ENCODE measurements at places on chromosomes 12 and 14.

DNA sequence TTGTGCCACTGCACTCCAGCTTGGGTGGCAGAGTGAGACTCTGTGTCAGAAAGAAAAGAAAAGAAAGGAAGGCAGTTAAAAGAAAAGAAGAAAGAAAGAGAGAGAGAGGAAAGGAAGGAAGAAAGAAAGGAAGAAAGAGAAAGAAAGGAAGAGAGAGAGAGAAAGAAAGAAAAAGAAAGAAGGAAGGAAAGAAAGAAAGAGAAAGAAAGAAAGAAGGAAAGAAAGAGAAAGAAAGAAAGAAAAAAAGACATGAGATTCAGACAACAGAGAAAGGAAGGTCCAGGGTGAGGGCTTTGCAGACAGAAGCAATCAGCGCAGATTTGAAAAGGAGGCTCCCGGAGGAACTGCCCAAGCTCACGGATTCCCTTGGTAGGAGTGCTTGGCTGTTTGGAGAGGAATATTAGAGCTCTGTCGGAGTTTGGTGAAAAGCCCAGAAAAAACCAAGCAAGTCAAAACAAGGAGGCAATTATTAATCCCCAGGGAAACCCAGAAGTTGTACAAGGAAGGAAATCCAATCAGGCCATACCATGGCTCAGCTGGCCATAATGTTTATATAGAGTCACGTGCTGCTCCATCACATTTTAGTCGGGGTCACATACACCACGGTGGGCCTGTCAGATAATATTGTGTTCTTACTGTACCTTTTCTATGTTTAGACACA lies 11.6 kb upstream of the CCDC85C start:
- no peak for DNase-seq

- no peak for DNase-seq
Measured at GRCh38 chr12:25757037-25757665, 201.3 kb upstream of the RASSF8 start.

DNA sequence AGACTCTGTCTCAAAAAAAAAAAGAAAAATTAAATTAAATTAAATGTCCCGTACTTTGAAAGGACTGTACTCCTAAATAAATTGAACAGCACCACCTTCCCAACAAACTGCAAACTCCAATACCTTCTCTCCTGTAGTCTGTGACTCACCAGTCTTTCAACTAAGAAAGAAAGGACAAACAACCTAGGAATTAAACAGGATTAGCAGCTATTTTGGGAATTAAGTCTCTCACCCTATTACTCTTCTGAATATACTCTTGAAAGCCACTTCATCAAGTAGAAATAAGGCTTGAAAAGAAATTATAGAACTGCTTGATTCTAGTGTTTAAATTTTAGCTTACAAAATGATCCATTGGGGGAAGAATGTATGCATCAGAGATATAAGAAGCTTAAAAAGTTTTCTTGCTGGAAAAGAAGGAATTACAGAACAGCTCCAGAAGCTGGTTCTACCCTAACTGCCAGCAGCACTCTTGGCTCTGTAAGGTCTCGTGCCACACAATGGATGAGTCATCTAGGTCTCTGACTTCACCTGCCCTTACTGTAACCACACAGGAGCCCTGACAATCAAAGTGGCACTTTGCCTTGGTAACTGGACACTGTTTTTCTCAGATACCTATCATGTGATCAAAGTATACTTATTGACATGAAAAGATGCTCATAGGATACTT lies 57.0 kb upstream of the CERS5 start:
- DNase-seq = no peak

GRCh38 chr14:37027188-37027824 lies 145.1 kb downstream of the SLC25A21 start:
- DNase-seq = no peak

- DNase-seq = no peak
Measured at GRCh38 chr14:87241018-87241768, 751.8 kb downstream of the GALC start.

DNA sequence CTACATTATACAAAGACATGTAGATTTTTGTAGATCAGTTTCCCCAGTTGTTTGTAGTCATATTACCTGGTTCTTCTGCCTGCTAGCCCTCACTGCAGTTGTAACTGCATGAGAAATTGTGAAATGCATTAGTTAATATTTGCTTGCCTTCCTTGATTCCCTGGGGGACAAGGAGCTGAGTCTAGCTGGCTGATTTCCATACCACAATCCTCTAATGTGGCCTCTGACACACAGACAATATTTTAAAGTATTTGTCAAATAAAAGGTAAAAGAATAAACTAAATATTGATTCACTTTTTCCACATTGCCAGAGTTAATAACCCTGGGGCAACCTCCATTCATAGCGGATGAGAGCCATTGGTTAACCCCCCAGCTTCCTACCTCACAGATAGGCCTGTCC lies 128.8 kb upstream of the TMEM132C start:
- no peak for DNase-seq

- DNase-seq = no peak
Measured at GRCh38 chr14:75292886-75293285, 14.3 kb downstream of the FOS start.

DNA sequence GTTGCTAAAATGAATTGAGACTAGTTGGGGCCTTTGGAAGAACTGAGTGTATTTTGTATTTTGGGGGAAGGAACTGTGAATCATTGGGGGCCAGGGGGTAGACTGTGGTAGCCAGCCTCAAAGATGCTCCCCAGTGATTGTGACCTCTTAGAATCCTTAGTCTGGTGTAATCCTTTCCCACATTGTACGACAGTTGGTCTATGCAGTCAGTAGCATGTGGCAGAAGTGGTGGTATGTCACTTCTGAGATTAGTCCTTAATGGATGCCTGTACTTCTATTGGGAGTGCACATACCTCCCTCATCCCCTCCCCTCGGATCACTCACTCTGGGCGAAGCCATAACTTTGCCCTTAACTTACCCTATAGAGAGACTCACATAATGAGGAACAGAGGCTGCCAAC lies 48.0 kb downstream of the USP15 start:
- DNase-seq = no peak

GRCh38 chr12:53097207-53097563 lies 282 bp upstream of the IGFBP6 start:
- no peak for DNase-seq

DNA sequence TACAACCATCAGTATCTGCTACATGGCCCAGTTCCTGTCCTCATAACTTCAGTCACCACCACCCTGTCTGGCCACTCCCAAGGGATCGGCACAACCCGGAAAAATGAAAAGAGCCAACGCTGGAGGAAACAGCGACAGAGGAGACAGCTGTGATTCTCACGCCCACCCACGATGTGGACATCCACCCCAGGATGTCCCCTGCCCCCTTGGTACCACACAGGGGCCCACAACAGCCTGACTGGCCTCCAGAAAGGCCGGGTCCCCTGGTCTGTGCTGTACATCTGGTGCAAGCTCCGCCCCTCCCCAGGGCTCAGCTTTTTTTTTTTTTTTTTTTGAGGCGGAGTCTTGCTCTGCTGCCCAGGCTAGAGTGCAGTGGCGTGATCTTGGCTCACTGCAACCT lies 12.5 kb downstream of the RPS6KL1 start:
- DNase-seq = no peak

- DNase-seq = peak; percentile 23
Measured at GRCh38 chr12:3658327-3659163, 94.4 kb downstream of the CRACR2A start.

- DNase-seq = no peak
Measured at GRCh38 chr12:14393751-14394150, 28.3 kb downstream of the ATF7IP start.

GRCh38 chr12:124098101-124098757 lies 125.2 kb downstream of the ZNF664 start:
- no peak for DNase-seq

DNA sequence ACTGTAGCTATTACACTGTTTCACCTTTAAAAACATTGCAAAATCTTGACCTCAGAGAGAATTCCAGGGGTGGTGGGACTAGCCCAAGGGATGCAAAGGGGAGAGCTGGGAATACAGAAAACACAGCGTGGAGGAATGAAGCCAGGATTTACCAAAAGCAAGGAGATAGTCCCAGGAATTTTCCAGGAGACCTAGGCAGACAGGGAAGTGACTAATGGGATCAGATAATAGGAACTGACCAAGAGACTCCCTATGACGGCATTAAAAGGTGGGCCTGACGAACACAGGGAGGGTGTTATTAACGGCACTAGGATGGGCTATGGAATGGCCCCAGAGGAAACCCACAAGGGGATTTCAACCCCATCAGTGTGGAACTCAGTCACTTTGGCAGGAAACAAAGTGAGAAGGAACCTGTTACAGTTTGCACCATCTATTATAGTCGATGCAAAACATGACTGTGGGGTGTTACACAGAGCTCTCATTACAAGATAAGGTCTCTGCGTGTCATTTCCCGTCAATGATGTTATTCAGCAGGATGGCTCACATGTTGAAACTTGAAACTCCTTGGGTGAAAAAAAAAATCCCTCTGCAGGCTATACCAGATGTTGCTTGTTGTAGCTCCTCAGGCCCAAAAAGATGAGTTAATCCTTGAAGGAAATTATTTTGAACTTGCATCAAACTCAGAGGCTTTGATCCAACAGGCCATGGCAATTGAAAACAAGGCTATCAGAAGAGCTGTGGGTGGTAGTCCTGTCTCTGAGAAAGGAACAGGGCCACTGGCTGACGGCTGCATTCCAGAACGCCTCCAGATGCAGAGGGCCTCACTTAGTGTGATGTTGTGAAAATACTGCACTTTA lies 58.7 kb downstream of the DRAM1 start:
- no peak for DNase-seq

- no peak for DNase-seq
Measured at GRCh38 chr12:75881920-75882319, 149.7 kb downstream of the PHLDA1 start.

GRCh38 chr12:82593901-82594396 lies 92.8 kb upstream of the TMTC2 start:
- no peak for DNase-seq

- no peak for DNase-seq
Measured at GRCh38 chr12:65300679-65301349, 22.3 kb downstream of the MSRB3 start.

GRCh38 chr14:53542732-53543131 lies 389.6 kb upstream of the DDHD1 start:
- no peak for DNase-seq

DNA sequence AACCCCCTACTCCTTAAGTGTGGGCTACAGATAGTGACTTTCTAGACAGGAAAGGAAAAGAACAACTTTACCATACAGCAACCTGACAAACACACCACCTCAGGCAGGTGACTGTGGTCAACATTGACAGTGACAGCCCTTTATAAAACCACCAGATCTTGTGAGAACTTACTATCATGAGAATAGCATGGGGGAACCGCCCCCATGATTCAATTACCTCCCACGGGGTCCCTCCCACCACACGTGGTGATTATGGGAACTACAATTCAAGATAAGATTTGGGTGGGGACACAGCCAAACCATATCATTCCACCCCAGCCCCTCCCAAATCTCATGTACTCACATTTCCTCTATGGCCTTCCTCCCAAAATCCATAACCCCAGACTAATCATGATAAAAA lies 16.3 kb downstream of the OR10P1 start:
- no peak for DNase-seq

- no peak for DNase-seq
Measured at GRCh38 chr14:97097296-97097695, 300.1 kb downstream of the VRK1 start.

- no peak for DNase-seq
Measured at GRCh38 chr12:69578283-69578682, 7.0 kb upstream of the CCT2 start.

DNA sequence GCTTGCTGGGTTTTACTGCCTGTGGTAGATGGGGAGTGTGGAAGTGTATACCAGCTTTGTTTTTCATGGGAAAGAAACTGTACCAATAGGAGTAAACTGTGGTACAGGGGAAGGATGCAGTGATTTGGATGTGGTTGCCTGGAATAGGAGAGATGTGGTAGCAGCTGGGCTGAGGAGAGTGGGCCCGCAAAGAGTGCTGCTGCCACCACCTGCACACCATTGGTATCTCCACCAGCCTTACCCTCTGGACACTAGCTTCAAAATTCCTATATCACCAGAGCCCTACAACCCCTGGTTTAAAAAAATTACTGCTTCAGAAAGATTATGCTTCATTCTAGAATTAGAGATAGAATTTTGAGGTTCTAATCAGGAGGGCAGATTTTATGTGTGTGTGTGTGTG lies 53.6 kb downstream of the AKAP6 start:
- no peak for DNase-seq

- DNase-seq = no peak
Measured at GRCh38 chr12:130339951-130340350, 2.3 kb downstream of the PIWIL1 start.

DNA sequence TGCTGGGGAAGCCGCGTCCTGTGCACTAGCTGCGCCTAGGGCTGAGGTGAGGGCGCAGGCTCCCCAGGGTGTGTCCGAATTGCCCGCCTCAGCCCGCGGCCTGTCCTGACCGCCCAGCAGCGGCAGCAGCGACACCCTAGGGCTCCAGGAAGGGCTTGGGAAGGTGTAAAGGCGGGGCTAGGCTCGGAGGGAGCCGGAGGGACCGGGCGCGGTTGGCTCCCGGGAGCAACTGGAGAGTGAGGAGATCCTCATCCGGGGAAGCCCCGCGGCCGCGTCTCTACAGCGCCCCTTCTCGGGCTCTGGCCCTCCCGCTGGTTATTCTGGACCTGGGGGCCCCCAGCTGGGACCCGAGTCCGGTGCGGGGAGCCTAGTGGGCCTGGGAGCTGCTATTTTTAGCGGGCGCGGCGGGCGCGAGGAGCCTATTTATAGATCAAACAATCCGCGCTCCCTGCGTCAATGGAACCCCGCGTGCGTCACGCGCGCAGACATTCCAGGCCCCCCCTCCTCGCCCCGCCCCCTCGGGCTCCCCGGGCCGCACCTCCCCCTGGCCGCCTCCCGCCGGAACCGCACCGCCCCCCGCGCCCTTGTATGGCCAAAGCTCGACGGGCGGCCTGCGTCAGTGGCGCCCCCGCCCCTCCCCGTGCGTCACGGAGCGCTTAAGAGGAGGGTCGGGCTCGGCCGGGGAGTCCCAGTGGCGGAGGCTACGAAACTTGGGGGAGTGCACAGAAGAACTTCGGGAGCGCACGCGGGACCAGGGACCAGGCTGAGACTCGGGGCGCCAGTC lies at the start of gene NR4A1:
NR4A1 (plus strand) TSS at position 685 of the 784 bp plus-strand sequence. CDS start 2,887 bp downstream, outside the sequence.
- no peak for DNase-seq

- DNase-seq = no peak
Measured at GRCh38 chr14:49966304-49966809, 73.5 kb downstream of the ARF6 start.

DNA sequence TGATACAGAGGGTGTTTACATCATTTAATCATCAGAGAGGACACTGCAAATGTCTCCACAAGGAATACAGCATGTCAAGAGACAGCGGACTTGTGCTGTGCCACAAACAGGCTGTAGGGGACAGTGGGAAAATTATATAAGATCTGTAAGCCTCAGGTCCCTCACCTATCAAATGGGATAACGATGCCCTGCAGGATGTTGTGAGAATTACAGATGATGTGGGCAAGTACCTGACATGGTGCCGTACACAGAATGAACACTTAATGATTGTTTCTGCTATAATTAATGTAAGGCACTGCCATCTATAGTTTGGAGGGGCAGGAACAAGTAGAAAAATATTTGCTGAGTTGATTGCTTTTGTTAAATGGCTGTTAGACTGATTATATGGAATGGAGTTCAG lies 81.9 kb upstream of the GTF2A1 start:
- DNase-seq = no peak

GRCh38 chr14:99221445-99221844 lies 50.6 kb downstream of the BCL11B start:
- DNase-seq = no peak
